ENCODE measurements at places on chromosomes 7 and 10.

GRCh38 chr10:125093199-125093973 is 67.0 kb downstream of the CTBP2 start:
- peak; percentile 84 for DNase-seq
- peaks cover 4% of the 10 kb centered on the region for H3K36me3 ChIP-seq
- H3K27ac ChIP-seq: peak overlapping the region; percentile 38
- H3K4me3 ChIP-seq: peak overlapping the region; percentile 46
- H3K27me3 ChIP-seq: no peaks in the 10 kb centered on the region
- H3K4me1 ChIP-seq: peaks cover 19% of the 10 kb centered on the region

DNA sequence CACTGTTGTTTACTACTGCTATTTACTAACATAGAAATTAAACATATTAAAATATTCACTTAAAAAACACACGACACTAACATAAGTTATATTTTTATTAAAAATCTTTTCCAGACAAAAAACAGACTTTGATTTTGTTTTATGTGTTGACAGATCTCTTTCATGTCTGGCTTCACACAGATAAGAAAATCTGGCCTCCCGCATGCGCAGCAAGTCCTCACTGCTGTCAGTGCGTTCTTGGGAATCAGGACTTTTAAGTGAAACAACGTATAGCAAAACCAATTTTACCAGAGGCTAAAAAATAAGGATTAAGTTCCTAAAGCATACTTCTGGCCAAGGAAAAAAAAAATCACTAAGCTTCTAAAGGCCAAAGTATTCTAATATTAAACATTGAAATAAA is 1.2 kb upstream of the IDI1 start:
- no peaks in the 10 kb centered on the region for H3K27me3 ChIP-seq
- H3K4me1 ChIP-seq: peaks cover 15% of the 10 kb centered on the region
- H3K36me3 ChIP-seq: peaks cover 31% of the 10 kb centered on the region
- peak; percentile 63 for DNase-seq

- H3K4me3 ChIP-seq: peak overlapping the region; percentile 49
- no peaks in the 10 kb centered on the region for H3K27me3 ChIP-seq
- H3K27ac ChIP-seq: no peak overlapping the region
- H3K4me1 ChIP-seq: peaks cover 37% of the 10 kb centered on the region
These were observed 652 bp downstream of the KAZALD1 start for GRCh38 chr10:101062232-101063049.

GRCh38 chr7:102860351-102860811 is 52.4 kb upstream of the LRRC17 start:
- peaks cover 5% of the 10 kb centered on the region for H3K4me1 ChIP-seq
- DNase-seq: peak; percentile 93
- no peak overlapping the region for H3K4me3 ChIP-seq
- no peaks in the 10 kb centered on the region for H3K36me3 ChIP-seq
- no peaks in the 10 kb centered on the region for H3K27me3 ChIP-seq

- no peaks in the 10 kb centered on the region for H3K27me3 ChIP-seq
- peaks cover 53% of the 10 kb centered on the region for H3K36me3 ChIP-seq
- peak; percentile 67 for DNase-seq
These were observed 67.5 kb downstream of the CLIP2 start for GRCh38 chr7:74356589-74357315.

DNA sequence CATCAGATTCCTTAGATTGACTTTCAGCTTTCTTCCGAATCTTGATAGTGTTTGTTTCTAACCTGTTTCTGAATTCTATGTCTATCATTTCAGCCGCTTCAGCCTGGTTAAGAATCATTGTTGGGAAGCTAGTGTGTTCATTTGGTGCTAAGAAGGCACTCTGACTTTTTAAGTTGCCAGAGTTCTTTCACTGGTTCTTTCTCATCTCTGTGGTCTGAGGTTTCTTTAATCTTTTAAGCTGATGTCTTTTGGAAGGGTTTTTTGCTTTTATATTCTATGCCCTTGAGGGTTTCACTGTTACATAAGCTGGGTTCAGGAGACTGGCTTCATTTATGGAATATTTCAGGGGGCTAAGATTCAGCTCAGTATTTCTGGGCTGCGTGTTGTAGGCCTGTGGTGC is 104.5 kb upstream of the PRSS58 start:
- DNase-seq: no peak
- H3K27ac ChIP-seq: no peak overlapping the region
- H3K36me3 ChIP-seq: no peaks in the 10 kb centered on the region
- no peaks in the 10 kb centered on the region for H3K27me3 ChIP-seq

DNA sequence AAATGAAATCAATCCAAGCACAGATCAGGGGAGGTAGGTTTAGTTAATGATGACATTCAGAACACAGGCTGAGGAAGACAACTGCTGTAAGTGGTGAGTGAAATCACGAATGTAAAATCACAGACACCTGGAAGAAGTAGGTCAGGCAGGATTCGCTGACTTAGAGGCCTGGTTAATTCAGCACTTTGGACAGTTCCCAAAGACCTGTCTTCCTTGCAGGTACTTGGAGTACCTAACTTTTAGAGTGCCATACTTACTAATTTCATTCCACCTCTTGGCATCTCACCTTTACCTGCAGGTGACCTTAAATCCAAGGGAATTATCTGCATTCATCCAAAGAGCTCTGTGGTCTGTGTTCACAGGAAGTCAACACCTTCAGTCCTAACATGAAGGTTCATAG is 822.3 kb downstream of the PHTF2 start:
- H3K4me1 ChIP-seq: no peaks in the 10 kb centered on the region
- H3K27ac ChIP-seq: no peak overlapping the region
- DNase-seq: peak; percentile 16
- H3K36me3 ChIP-seq: no peaks in the 10 kb centered on the region

- H3K36me3 ChIP-seq: no peaks in the 10 kb centered on the region
- DNase-seq: no peak
- no peak overlapping the region for H3K4me3 ChIP-seq
- H3K27ac ChIP-seq: no peak overlapping the region
These were observed 23.1 kb upstream of the CTTNBP2 start for GRCh38 chr7:117896339-117896738.

DNA sequence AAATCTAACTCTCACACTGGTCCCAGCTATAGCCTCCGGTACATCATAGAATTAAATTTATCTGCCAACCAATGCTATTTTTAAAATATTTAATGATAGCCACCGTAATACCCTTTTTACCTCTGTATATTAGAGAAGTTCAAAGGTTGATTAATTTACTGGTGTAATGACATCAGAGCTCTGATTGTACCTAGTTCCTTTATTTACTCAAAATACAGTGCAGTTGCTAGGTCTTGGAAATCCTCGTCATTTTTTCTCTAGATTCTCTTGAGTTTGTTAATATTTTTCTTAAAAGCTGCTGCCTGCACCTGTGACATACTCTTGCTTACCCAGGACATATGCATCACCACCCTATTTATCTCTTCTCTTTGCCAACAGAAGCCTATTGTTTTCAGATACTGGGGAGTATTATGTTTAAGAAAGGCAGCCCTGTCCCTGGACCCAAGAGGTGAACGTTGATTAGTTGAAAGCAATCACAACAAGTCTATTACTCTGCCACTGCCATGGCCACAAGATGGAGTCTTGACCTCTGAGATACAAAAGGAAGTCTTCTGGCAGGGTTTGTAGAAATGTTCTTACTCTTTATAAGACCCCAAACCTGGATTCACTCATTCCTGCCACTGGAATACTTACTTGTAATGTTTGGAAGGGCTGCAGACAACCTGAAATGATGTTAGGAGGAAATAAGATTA is 25.6 kb upstream of the TMEM26 start:
- peaks cover 2% of the 10 kb centered on the region for H3K4me1 ChIP-seq
- H3K4me3 ChIP-seq: no peak overlapping the region
- DNase-seq: no peak
- H3K27ac ChIP-seq: no peak overlapping the region

DNA sequence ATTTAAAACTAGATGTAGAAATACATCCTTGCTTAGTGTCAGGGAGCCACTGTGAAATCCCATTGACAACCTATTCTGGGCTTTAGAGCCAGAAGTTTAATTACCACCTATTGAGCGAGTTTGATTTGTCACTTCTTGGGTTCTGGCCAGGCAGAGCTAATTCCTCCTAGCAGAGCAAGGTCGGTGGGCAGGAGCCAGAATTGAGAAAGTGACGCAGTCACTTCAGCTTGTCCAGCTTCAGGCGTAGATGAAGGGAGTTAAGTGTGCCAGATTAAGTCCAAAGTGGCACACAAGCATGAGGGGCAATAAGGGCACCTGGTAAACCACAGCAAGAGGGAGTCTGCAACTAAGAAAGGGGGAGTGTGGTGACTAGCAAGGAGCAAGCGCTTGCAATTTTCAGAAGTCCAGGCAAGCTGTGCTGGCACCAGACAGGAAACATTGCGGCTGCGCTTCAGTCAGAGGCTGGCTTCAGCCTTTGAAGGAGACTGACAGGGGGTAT is 119.4 kb downstream of the ST7 start:
- H3K4me3 ChIP-seq: no peak overlapping the region
- H3K27ac ChIP-seq: no peak overlapping the region
- DNase-seq: peak; percentile 35
- no peaks in the 10 kb centered on the region for H3K27me3 ChIP-seq
- H3K36me3 ChIP-seq: no peaks in the 10 kb centered on the region

DNA sequence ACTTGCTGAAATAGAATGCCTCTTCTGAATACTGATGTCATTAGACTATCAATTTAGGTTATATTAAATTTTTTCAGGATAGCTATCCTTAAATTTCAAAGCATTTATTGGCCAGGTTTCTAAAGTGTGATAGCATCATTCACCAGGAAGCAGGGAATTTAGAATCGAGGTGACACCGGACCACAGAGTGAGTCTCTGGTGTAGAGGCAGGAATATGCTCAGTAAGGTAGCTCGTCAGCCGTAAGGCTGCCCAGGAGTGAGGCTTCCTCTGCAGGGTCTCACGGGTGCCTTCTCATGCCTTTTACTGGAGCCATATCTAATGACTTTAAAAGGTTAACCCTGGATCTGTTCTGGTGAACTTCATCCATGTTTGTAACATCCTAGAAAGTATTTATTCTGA is 170.8 kb upstream of the KLF14 start:
- H3K4me3 ChIP-seq: peak overlapping the region; percentile 67
- peak; percentile 33 for DNase-seq
- peak overlapping the region; percentile 99 for H3K27ac ChIP-seq
- no peaks in the 10 kb centered on the region for H3K27me3 ChIP-seq

GRCh38 chr10:86100581-86101061 is 266.0 kb downstream of the GRID1 start:
- H3K36me3 ChIP-seq: no peaks in the 10 kb centered on the region
- no peak overlapping the region for H3K27ac ChIP-seq
- DNase-seq: no peak

DNA sequence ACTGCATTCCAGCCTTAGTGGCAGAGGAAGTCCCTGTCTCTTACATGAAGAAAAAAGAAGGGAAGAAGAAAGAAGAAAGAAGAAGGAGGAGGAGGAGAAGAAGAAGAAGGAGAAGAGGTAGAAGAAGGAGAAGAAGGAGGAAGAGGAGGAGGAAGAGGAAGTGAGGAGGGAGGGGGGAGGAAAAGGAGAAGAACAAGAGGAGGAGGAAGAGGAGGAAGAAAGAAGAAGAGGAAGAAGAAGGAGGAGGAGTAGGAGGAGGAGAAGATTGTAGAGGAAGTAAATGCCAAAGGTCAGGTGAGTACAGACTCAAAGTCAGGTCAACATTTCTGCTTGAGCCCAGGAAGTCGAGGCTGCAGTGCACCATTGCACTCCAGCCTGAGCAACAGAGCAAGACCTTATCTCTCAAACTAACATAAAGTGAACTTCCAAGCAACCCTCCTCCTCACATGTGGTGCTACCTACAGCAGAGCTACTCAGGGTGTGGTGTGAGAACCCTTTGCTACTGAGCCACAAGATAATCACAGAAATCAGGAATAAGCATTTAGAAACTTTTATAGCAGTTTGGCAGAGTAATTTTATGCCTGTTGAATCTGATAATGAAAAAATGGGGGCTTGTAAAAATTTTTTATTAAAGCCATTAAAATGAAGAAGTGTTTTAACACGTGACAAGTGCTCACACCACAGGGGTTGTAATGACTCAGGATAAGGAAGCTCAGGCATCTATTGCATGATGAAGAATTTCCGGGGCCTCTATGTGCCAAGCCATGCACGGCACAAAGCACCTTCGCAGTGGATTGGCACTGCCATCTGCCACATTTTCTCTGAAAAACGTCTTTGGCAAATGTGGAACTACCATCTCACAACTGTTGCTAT is 224.9 kb upstream of the AUTS2 start:
- H3K4me1 ChIP-seq: peaks cover 8% of the 10 kb centered on the region
- peak; percentile 66 for DNase-seq
- H3K27me3 ChIP-seq: no peaks in the 10 kb centered on the region

- no peak for DNase-seq
- peaks cover 9% of the 10 kb centered on the region for H3K4me1 ChIP-seq
- H3K27ac ChIP-seq: no peak overlapping the region
- H3K27me3 ChIP-seq: no peaks in the 10 kb centered on the region
- H3K36me3 ChIP-seq: no peaks in the 10 kb centered on the region
- no peak overlapping the region for H3K4me3 ChIP-seq
These were observed 61.0 kb downstream of the STEAP1B start for GRCh38 chr7:22438994-22439393.

DNA sequence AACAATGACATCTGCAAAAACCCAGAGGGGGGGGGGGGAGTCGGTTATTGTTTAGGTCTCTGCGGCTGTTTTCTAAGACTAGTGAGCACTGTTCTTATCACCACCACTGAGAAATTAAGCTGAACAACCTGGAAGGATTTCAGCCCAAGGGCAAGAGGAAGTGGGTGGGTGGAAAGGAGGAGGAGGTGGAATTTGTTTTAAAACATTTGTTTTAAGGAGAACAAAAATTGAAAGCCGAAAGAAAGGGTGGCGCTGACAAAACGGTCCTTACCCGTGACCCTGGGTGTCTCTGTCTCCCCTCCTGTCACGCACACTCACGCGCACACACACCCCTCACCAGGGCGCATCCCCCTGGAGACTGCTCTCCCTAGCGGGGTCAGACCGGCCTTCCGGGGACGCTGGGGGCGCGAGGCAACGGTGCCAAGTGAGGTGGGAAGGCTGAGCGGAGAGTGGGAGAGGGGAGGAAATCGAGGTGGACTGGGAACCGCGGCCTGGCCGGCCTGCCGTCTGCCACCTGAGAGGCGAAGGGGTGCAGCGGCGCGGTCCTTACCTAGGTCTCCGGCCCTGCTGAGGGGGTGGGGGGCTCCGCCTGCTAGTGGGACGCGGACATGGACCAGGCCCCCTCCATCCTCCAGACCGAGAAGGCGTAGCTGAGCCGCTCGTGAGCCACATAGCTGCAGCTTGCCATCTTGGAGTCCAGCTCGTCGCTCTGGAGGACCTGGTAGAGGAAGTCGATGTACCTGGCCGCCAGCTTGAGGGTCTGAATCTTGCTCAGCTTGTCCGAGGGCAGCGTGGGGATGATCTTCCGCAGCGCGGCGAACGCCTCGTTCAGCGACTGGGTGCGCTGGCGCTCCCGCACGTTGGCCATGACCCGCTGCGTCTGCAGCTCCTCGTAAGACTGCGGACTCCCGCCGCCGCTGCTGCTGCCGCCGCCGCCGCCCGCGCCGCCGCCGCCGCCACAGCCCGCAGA is 1.0 kb downstream of the TWIST1 start:
- H3K27me3 ChIP-seq: no peaks in the 10 kb centered on the region
- peak overlapping the region; percentile 55 for H3K27ac ChIP-seq
- peaks cover 18% of the 10 kb centered on the region for H3K4me1 ChIP-seq
- H3K4me3 ChIP-seq: peak overlapping the region; percentile 99
- H3K36me3 ChIP-seq: no peaks in the 10 kb centered on the region

- no peak overlapping the region for H3K27ac ChIP-seq
- H3K27me3 ChIP-seq: no peaks in the 10 kb centered on the region
- peak; percentile 58 for DNase-seq
- H3K36me3 ChIP-seq: no peaks in the 10 kb centered on the region
- no peak overlapping the region for H3K4me3 ChIP-seq
These were observed 95.2 kb downstream of the PFKFB3 start for GRCh38 chr10:6297951-6298381.

Measured in mesenchymal stem cell (in vitro differentiated cells and primary cell).